Suppressor macrophage (primary cell): ENCODE measurements at places on chromosomes 12 and 14.

DNA sequence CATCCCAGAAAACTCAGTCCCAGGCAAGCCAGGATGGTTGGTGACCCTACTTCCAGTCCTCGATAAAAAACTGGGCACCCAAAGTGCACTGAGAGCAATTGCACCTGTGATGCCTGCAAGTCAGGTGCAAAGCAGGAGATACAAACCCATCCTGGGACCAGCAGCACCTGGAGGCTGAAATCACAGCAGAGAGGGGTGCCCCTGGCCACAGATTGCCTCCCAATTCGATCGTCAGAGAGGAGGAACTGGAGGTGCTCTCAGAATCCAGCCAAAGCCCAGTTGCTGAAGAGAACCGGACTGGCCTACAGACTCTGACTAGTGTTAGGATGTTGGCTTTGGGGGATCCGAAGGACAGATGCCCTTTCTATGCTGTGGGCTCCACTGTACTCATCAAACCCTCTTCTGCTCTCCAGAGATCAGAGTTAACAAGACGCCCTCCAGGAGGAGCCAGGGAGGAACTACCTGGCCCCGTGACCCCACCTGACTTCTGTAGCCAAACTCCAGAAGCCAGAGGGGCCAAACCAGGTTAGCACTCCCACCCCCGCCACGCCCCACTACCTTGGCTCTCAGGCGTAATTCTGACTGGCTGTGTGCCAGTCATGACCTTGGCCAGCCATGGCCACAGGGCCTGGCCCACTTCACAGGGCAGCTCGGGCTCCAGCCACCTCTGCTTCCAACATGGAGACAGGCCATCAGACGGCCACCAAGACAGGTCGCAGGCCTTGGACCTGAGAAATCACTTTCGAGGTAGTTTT, 284.5 kb upstream of the RTL1 start:
- DNase-seq, result no peak

GRCh38 chr14:64696355-64696857, 7.8 kb upstream of the PLEKHG3 start:
- DNase-seq, result no peak

DNA sequence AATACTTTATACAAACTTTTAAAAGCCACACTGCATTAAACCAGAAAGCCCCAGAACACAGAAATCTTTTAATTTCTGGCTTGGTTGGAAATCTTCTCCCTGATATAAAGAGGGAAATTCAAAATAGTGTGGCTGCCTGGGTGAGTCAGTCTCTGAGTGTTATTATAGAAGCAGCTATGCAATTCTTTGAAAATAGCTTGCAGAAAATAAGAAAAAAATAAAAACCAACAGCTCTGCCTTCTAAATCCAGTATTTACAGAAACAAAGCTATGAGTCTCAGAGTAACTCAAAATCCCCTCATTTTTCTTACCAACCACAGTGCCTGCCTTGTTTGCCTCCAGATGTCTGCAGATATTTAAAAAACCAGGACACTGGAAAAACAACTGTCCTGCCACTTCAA, 68.6 kb upstream of the FERMT2 start:
- no peak for DNase-seq

- DNase-seq, result peak; percentile 22
These were observed 124.3 kb downstream of the FBXL14 start for GRCh38 chr12:1470051-1470450.

GRCh38 chr14:101473795-101474562, 87.3 kb upstream of the DIO3 start:
- DNase-seq, result no peak

GRCh38 chr14:33788161-33788560, 162.7 kb downstream of the EGLN3 start:
- no peak for DNase-seq

DNA sequence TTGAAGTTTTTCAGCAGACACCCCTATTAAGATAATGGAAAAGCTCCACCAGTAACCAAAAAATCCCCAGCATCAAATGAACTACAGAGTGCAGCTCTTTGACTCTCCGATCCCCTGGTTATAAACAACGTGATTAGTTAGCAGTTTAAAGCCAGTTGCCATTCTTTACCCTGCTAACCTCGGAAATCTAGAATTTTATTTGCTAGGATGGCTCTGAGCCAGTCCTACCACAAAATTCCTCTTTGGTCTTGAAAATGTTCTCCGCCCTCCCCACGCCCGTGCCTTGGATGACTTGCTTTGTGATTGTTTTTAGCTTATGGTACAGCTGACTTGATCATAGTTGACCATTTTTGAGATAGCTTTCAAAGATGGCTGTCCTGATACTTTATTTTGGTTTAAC, 1.2 kb downstream of the KLHDC2 start:
- DNase-seq, result peak; percentile 18

DNA sequence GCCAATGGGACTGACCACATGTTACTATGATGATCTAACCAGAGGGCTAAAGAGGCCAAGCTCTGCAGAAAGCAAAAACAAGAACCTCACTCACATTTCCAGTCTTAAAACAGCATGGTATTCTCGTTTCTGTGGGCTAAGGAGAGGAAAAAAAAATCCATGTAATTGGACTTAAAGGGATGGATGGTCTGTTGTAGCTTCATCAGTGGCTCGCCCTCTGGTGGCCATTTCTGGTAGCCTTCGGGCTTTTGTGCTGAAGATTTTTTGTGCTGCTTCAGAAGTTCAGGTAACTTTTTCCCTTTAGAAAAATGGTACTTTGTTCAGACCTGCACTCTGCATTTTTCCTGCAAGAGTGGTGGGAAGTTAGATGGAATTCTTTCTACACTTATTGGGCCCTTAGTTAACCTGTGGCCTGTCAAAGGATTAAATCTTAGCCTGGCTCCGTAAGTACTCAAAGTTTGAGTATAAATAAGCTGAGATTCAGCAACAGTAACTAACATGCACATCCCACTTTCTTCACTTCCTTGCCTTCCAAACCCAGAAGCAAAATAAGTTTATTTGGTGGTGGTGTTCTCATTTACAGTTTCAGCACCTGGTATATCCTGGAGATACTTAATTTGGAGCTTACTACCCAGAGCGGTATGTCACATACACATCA, 22.3 kb downstream of the DCAF4 start:
- DNase-seq, result peak; percentile 86

GRCh38 chr12:17809206-17809605, 280.8 kb downstream of the RERGL start:
- no peak for DNase-seq

- DNase-seq, result no peak
These were observed 11.8 kb downstream of the ZFYVE21 start for GRCh38 chr14:103727313-103727980.

GRCh38 chr14:73750531-73750901, 36.3 kb upstream of the PNMA1 start:
- no peak for DNase-seq

GRCh38 chr12:124327362-124328043, 32.6 kb downstream of the RFLNA start:
- DNase-seq, result no peak

GRCh38 chr12:124484067-124484466, 83.3 kb downstream of the NCOR2 start:
- DNase-seq, result no peak

DNA sequence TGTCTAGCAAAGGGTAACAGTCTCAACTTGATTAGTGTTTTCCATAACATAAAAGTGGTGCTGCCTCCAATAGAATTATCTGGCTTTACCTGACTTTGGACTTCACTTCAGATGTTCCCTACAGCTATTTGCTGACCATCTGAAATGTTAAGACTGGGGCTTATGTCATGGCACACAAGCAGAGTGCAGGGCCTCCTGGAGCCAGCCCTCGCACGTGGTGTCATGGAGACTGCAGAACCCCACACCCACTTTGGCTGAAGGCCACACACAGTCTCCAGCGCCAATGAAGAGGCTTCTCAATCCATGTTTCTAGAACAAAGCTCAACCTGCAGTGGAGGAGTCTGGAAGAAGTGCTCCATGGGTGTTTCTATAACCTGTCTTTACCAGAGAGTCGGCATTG, 169.6 kb upstream of the FRMD6 start:
- no peak for DNase-seq

- DNase-seq, result no peak
These were observed 85.2 kb upstream of the MYF6 start for GRCh38 chr12:80622271-80622670.

DNA sequence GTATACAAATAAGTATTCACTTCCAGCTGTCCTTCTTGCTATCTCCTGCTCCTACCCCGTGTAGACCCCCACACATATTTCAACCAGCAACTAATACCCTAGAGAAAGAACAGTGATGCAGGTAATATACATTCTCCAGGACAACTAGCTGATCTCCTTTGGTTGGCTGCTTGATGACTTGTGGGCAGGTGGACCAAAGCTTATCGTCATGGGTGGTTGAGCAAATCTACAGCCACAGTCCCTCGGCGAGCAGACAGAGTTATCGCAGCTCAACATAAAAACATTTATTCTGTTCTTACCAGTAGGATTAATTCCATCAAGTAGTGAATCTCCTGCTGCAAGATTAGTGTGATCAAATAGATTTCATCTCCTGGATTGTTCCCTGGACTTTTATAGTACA, 314.3 kb downstream of the TMEM132D start:
- no peak for DNase-seq

- no peak for DNase-seq
These were observed 2.1 kb downstream of the CFAP73 start for GRCh38 chr12:113151655-113152054.
